Suppressor macrophage treated with lipopolysaccharide for 1 hour (primary cell): ENCODE measurements at places on chromosomes 12 and 14.

GRCh38 chr14:68232300-68233055, 412.9 kb downstream of the RAD51B start:
- peak; percentile 98 for DNase-seq

DNA sequence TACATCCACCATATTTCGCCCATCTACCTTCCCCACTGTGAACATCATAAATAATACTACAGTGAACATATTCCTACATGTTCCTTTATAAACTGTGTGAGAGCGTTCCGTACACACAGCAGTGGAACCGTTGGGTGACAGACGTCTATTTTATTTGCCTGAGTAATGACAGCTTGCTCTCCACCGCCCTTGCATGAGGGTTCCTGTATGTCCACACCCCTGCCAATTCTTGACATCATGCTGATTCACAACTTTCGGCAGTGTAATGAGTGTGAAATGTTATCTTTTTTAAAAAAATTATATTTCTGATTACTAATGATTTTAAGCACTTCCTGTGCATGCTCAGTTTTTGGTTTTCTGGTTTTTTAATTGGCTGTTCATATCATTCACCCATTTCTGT, 4.3 kb upstream of the RAD52 start:
- peak; percentile 34 for DNase-seq

DNA sequence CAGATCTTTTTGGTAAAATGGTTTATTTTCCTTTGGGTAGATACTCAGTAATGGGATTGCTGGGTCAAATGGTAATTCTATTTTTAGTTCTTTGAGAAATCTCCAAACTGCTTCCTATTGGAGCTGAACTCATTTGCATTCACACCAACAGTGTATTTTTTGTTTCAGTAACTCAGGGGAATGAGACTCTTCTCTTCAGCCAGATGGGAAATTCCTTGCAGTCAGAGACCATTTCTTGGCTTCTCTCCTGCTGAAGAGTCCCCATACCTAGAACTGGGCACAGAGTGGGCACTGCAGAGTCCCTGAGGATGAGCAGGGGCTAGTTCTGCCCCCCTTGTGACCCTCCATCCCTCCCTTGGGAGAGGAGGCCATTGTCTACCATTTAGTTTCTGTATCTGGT, 10.8 kb downstream of the SDSL start:
- DNase-seq, result no peak

DNA sequence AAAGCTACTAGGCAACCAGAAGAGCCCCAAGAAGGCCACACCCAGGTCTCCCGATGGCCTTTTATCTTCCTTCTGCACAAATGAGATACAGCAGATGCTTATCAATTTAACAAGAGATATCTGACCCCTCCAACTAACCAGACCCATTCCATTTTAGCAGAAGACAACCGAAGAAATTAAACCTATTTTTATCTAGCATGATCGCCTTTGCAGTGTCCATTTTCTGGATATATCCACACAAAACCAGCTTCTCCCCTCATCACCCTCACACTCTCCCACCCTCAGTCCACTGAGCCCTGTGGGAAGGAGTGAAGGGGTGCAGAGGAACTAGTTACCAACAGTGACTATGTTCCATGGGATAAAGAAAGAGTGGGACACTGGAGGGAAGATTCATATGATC, 20.9 kb upstream of the DHRS4 start:
- DNase-seq, result no peak

GRCh38 chr12:38110026-38110699, 206.4 kb upstream of the ALG10B start:
- DNase-seq, result no peak

GRCh38 chr12:40473962-40474361, 218.3 kb upstream of the CNTN1 start:
- DNase-seq, result no peak

DNA sequence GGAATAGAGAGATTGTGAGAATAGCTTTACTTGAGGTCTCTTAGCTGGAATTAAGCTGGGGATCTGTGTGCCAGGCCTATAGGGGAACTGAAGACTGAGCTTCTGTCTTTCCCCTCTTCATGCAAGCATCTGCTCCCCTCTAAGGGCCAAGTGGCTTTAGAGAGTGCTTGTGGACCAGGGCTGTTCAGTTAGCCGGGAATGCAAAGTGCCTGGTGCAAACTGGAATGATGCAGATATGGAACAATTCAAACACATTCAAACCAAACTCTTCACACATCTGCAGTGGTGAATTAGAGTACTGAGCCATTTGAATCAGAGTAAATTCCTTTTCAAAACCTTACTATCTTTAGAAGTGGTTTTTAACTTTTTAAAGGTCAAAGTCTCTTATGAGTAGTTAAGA, 99.0 kb downstream of the LIN7A start:
- no peak for DNase-seq

DNA sequence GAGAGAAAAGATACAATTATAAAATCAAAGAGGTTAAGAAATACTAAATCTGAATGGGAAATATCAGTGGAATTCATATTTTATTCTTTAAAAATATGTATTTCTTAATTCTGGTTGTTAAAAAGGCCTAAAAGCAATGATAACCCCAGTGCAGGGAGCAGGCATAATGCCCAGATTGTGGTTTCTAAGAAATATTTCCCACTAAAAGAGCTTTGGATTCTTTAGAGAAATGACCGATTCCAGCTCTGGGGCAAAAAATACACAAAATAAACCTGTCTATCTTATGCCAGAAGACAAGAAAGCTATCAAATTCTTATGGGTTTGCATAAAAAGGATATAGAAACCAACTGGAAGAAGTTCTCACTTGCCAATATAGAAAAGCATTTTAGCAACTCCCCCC, 71.6 kb downstream of the PDE6H start:
- no peak for DNase-seq

DNA sequence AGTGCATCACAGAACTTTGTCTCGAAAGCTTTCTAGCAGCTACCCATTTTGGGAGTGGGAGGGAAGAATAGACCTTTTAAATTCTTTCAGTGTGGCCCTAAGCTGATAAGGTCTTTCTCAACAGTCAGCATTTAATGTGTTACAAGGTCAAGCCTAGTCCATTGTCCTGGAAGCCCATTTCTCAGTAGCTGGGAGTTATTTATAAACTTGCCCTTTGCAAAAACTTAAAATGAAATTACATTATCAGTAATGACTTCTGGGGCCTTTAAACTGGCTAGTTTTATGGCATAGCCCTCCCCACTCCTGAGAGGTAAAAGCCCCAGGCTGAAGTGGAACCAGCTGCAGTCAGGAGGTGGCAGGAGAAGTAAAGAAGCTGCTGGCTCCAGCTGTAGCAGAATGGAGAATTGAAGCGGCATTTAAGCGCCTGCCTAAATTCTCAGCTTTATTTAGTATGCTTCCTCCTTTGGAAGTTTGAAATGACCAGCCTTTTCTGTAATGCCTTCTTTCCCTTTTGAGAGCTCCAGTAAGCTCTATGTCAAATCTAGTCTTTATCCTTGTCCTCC, 12.4 kb downstream of the COPZ1 start:
- DNase-seq, result peak; percentile 59
